ENCODE measurements at places on chromosomes 7 and 10.

DNA sequence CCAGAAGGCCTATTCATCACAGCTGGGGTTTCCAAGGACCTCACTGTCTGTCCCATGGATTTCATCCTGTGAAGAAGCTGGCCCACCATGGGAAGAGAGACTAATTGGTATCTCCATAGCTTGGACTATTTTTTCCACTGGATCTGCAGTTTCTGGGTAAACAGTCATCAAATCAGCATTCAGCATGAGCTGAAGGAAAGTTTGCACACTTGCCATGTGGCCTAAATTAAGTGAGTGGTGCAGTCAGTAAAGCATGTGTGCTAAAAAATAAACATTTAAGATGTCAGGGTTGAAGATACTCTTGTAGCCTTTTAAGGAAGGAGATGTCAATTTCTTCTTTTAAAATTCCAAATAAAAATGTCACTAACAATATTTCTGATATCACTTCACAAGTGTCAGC, 381.1 kb upstream of the ZMIZ1 start:
- no peak for DNase-seq

- DNase-seq: no peak
Observed at GRCh38 chr7:96182424-96183158, 139.3 kb downstream of the SLC25A13 start.

GRCh38 chr10:70191161-70191971, 21.1 kb upstream of the SAR1A start:
- no peak for DNase-seq

DNA sequence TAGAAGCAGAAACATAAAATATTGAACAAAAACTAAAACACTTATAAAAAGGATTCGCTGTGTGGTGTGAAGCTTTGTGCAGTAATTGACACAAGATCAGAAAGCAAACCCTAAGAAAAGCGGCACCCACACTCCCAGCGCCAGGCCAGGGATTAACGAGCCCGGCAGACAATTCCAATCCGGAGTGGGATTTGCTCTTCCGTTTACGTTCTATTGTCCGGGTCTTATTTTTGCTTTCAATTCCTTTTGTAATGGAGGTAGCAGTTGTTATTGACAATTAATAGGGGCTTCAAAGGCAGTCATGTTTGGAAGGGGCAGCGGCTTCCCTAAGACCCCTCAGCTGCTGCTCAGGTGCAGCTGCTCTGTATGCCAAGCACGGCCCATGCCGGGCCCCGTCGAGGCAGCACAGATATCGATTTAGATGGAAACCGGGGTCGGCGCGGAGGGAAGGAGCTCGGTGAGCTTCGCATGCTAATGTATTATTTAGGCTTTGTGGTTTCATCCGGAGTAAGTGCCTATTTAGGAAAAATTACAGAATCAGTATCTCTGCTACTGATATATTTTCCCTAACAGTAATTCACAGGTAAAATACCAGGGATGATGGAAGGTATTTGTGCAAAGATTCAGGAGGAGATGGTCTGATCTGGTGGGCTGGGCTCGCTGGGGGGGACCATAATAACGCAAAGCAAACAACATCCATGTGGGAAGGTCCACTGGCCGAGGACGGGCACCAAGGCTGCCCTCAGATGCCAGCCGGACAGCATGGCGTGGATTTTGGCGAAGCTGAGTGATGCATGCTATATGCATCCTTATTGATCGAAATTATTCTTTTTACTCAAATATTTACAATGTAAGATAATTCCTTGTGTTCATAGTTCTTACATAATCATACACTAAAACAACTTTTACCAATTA, 561.7 kb downstream of the PTPRN2 start:
- no peak for DNase-seq

DNA sequence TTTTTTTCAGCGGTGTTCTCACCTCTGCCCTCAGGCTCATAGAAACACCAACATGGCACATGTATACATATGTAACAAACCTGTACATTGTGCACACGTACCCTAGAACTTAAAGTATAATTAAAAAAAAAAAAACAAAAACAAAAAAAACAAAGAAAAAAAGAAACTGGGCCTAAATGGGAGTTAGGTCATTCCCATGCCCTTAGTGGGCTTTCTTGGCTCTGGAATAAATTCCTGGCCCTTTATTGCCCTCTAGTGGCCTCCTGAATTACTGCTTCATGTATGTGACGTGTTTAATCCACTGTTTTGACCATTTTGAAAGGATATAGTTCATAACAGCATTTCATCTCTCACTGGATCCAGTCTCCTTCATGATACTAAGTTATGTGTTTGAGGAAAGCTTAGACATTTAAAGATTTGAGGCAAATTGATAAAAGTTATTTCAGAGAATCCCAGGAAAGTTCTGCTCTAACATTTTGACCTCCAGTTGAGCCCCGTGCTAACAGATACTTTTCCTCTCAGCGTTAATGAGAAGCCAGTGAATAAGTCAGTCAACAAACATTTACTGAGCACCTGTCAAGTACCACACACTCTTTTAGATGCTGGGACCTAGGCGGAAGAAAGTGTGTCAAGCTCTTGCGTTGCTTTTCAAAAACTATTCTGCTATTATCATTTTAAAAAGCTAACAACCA, 54.7 kb upstream of the SYPL1 start:
- DNase-seq: peak; percentile 20

- DNase-seq: no peak
Observed at GRCh38 chr10:113294868-113295267, 258.0 kb upstream of the HABP2 start.

DNA sequence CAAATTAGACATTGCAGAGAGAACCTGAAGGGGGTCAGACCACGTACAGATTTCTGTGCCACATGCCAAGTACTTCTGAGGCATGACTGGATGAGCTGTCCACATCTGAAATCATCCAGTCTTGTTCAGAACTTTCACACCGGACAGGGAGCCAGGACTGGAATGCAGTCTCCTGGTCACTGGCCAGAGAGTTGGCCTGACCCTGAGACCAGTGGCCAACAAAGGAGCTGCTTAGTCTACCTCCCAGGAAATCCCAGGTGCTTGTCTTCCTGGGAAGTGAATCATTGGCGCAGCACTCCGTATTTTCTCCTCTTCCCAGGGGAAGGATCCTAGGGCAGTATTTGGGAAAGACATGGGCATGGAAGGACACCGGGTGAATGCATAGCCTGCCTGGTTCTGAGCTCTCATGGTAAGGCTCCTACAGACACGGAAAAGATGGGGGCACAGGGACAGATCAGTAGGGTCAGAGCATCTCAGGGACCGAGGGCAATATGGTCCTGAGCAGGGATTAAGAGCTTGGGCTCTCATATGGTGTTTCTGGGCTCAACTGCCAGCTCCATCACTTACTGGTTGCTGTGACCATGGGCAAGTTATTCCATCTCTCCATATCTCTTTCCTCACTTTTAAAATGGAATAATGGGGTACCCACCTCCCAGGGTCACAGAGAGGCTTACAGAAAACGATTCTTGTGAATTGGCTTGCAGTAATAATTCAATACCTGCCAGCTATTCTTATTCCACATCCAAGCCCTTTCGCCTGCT, 1.3 kb upstream of the SCD start:
- no peak for DNase-seq

- DNase-seq: no peak
Observed at GRCh38 chr10:131689016-131689415, 211.8 kb upstream of the PPP2R2D start.

Data from activated gamma-delta T cell treated with Interleukin-2 at 50 U/mL for 16 hours (primary cell).